ENCODE measurements at places on chromosomes 13 and 19.

GRCh38 chr13:100811024-100811865 is 136.7 kb upstream of the TMTC4 start:
- DNase-seq = no peak

DNA sequence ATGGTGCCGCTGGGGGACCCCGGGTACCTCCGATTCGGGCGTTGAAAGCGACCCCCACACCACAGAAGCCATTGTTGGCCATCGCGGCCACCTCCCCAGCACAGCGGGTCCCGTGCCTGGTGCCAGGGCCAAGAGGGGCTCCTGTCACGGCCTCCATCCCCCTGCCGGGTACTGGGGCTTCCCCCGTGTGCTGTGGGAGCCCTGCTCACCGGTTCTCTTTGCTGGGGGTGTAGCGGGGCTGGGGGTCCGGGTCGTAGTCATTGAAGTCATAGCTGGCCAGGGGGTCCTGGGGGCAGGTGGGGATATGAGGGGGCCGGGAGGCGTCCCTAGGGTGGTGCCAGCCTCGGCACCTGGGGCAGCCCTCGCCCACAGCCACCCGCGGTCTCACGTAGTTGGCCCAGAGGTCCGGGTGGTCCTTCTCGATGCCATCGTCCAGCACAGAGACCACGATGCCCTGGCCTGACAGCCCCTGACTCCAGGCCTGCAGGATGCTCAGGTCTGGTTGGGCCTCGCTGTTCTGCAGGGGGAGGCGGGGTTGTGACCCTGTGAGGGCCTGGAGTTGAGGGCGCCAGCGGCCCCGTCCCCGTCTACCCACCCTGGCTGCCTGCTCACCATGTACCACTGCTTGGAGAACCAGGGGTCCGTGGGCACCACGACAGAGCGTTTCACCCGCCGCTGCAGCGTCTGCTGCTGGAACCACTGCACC is 2.4 kb downstream of the PCSK4 start:
- no peak for DNase-seq

DNA sequence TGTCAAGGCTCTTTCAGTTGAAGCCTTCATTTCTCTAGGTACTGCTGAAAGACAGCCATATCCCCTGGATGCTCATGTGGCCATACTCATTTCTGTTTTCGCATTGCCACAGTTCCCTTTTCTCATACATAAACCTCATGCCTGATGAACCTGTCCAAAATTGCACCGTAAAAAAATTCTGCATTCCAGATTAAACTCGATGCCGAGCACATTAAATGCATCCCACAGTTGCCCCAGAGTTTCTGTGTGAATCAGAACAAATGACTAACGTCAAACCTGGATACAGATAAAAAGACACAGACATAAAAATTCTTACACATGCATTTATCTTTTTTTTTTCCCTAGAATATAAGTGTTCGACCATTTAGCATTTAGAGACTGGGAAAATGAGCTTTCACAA is 288.2 kb downstream of the COG6 start:
- DNase-seq = no peak

DNA sequence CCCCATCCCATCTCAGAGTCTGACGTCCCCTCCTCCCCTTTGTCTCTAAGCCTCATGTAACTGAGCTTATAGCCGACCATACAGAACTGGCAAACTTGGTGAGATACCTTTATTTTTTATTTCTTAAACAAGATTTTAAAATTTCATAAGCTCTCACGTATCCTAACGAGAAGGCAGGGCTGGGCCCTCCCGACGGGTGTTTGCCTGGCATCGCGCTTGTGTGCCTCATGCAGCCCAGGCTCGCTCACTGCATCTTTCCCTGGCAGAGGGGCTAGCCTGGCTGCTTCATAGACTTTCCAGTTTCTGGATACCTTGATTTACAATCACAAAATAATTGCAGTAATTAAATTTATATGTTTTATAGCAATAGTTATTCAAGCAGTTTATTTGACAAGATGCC is 69.0 kb downstream of the GGACT start:
- no peak for DNase-seq

DNA sequence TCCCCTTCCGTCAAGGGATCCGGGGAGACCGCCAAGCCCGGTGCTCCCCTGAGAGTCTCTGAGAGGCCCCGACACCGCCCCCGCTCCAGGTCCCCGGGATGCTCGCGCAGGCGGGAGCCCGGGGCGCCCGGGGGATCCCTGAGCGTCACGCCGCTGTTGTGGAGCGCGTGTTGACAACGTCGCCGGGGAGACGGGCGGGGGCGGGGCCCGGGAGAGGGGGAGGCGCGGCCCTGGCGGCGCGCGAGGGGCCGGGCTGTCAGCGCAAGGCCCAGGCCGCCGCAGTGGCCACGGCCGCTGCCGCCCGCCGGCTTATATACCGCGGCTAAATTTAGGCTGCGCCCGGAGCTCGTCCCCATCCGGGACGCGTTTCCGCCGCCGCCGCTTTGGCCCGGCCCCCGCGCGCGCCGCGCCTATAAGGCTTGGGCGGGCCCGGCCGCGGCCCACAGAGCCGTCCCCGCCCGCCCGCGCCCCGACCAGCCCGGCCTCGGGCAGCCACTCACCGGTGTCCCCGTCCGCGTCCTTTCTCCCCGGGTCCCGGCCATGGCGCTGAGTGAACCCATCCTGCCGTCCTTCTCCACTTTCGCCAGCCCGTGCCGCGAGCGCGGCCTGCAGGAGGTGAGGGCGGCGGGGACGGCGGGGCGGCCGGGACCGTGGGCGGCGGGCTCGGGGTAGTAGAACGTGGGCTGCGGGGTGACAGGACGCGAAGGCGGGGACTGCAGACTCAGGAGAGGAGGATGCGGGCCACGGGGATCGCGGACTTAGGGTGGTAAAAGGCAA is at the start of gene KLF2:
Gene KLF2 (plus strand): TSS at position 443 of the 777 bp plus-strand sequence. CDS start 98 bp downstream, at position 541.
- DNase-seq = peak; percentile 48

Data from dorsolateral prefrontal cortex (tissue), 122 donors.